Activated CD4-positive, alpha-beta T cell treated with anti-CD3 and anti-CD28 coated beads for 24 hours (primary cell): ENCODE measurements at places on chromosomes 13 and 19.

DNA sequence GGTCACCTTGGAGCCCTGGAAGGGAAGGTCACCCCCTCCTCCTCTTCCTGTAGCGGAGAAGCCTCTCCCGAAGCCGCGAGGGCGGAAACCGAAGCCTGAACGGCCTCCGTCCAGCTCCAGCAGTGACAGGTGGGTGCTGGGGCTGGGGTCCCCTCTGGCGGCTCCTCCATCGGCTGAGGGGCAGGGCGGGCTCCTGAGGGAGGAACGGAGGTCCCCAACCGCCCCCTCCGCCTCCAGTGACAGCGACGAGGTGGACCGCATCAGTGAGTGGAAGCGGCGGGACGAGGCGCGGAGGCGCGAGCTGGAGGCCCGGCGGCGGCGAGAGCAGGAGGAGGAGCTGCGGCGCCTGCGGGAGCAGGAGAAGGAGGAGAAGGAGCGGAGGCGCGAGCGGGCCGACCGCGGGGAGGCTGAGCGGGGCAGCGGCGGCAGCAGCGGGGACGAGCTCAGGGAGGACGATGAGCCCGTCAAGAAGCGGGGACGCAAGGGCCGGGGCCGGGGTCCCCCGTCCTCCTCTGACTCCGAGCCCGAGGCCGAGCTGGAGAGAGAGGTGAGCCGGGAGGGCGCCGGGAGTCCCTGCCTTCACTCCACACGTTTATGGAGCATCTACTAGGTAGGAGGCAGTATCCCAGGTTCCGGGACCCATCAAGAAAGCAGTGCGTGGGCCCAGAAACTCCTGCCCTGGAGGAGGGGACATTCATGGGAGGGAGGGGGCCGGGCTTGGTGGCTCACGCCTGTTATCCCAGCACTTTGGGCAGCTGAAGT, 22.0 kb downstream of the HDGFL2 start:
- DNase-seq = no peak

GRCh38 chr13:77779552-77780272, 82.2 kb downstream of the SLAIN1 start:
- no peak for DNase-seq

DNA sequence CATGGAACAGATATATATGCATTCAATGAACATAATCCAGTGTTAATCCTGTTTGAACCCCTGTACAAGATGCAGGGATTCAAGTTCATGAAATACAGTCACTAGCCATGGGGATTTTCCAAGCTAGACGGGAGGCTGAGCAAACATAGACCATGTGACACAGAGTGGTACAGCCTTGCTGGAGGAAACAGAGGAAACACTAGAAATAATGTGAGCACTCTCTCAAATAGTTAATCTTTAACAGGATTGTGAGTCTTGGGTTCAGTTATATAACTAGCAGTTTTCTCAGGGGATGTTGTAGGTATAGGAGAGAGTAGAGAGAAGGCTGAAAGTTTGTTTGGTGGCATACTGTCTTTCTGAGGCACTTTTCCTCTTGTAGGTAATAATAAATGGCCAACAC, 13.9 kb upstream of the LGALS16 start:
- DNase-seq = no peak

DNA sequence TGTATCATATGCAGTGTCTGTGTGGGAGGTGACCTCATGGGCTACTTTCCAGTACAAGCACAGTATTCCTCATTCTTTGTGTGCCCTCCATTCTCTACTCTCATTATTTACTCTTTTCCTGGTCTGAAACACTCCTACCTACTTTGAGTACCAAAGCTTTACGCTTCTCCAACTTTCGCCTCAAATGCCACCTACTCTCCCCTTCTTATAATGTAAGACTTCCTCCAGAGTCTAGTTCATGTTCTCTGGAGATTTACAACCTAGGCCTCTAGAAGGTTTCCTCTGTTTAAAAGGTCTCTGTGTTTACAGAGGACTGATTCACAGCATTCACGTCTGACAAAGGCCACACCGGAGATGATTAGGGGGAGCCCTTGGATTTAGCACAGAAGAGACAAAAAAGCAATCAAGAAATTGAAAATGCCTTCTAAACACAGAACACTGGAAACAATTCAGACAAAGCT, 302.0 kb downstream of the KLF12 start:
- no peak for DNase-seq

DNA sequence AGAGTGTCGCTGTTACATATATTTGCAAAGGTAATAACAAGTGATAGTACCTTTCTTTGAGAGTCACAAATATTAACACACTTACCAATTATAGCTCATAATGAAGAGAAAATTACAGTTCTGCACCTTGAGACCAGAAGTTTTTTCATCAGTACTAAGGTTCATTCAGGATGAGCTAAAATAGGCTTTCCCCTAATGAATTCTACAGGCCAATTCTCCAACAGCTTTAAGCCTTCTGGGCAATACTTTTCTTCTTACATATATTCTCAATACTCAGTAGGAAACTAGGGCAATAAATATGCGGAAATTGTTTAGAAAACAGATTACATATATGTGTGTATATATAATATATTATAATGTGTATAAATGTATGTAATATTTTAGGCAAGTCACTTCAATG, 2672.8 kb upstream of the PCDH20 start:
- DNase-seq = no peak

- DNase-seq = no peak
Measured at GRCh38 chr13:47621931-47622330, 379.1 kb downstream of the SUCLA2 start.
